ENCODE measurements at places on chromosomes 3 and 15. TPM values are rescaled to one million over a fixed set of nuclear protein-coding genes. Genes with fewer than 3 reads are reported as not detected.

The UBE2E2 gene
- total RNA-seq = 27.5 TPM

The STAC gene
- total RNA-seq = 28.3 TPM

The C2CD4A gene
- not detected for total RNA-seq

The ANKRD63 gene
- total RNA-seq = not detected

The VPS8 gene
- 28.1 TPM for total RNA-seq

The ITIH1 gene
- total RNA-seq = not detected

The CYP19A1 gene
- not detected for total RNA-seq

The FEZF2 gene
- not detected for total RNA-seq

The VPS33B gene
- 12.7 TPM for total RNA-seq

The TRPM1 gene
- total RNA-seq = 0.03 TPM

The OCA2 gene
- not detected for total RNA-seq

The KCNAB1 gene
- total RNA-seq = 2.4 TPM

The RAB11A gene
- total RNA-seq = 198 TPM

The GHSR gene
- not detected for total RNA-seq

The CD86 gene
- total RNA-seq = not detected

The XXYLT1 gene
- total RNA-seq = 30.1 TPM

The MAP6D1 gene
- total RNA-seq = 1.9 TPM

The TTLL13 gene
- not detected for total RNA-seq

The CPLX3 gene
- 0.26 TPM for total RNA-seq

The TMEM89 gene
- total RNA-seq = not detected

The NPAP1 gene
- not detected for total RNA-seq

The PRRT3 gene
- total RNA-seq = 1.0 TPM

The ALS2CL gene
- total RNA-seq = 3.9 TPM

The TGM5 gene
- 0.20 TPM for total RNA-seq

The GCSAM gene
- not detected for total RNA-seq

The ELL3 gene
- 2.2 TPM for total RNA-seq

The BBS4 gene
- 9.5 TPM for total RNA-seq

The CSTA gene
- total RNA-seq = 1.7 TPM

The PLA2G4E gene
- 0.07 TPM for total RNA-seq

The LRRN1 gene
- total RNA-seq = not detected

The SLC49A4 gene
- 25.5 TPM for total RNA-seq

The CD47 gene
- total RNA-seq = 62.0 TPM

The CILP gene
- 1.1 TPM for total RNA-seq

The CCNB2 gene
- 116 TPM for total RNA-seq

The CCRL2 gene
- 3.7 TPM for total RNA-seq

The PLCH1 gene
- total RNA-seq = 0.53 TPM

All from HT1080 (cell line).